Activated T-helper 1 cell treated with anti-CD3 and anti-CD28 coated beads, Interleukin-12 subunit alpha, Interleukin-12 subunit beta, Interleukin-2, Interleukin-4 antibody, amounts not matched to agents 30 ng/mL and 10 ng/mL and 1 ng/mL, durations not matched to agents 14 hours and 24 hours and 36 hours (primary cell): ENCODE measurements at places on chromosomes 6 and 20. TPM values are rescaled to one million over a fixed set of nuclear protein-coding genes. Genes with fewer than 3 reads are reported as not detected.

- no peak for DNase-seq
These were observed 9.0 kb downstream of the C20orf203 start for GRCh38 chr20:32664678-32665159.

GRCh38 chr20:41398408-41398807, 31.8 kb upstream of the EMILIN3 start:
- DNase-seq: no peak

DNA sequence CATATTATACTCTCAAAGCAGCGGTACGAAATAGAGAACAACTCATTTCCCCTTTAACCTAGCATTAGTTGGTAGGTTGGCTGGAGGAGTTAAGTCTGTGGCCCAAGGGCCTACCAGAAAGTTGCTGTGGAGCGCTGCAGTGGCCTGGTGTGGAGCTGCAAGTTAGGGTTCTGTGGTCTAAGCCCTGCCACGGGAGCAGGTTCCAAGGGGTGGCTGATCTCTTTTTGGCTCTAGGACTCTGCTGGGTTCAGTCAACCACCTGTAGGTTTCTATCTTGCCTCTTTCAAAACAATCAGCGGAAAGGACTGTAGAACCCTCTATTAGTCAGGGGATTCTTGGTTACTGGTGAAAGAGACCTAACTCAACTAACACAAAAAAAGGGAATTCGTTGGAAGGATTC, 54.5 kb upstream of the TULP4 start:
- DNase-seq: no peak

DNA sequence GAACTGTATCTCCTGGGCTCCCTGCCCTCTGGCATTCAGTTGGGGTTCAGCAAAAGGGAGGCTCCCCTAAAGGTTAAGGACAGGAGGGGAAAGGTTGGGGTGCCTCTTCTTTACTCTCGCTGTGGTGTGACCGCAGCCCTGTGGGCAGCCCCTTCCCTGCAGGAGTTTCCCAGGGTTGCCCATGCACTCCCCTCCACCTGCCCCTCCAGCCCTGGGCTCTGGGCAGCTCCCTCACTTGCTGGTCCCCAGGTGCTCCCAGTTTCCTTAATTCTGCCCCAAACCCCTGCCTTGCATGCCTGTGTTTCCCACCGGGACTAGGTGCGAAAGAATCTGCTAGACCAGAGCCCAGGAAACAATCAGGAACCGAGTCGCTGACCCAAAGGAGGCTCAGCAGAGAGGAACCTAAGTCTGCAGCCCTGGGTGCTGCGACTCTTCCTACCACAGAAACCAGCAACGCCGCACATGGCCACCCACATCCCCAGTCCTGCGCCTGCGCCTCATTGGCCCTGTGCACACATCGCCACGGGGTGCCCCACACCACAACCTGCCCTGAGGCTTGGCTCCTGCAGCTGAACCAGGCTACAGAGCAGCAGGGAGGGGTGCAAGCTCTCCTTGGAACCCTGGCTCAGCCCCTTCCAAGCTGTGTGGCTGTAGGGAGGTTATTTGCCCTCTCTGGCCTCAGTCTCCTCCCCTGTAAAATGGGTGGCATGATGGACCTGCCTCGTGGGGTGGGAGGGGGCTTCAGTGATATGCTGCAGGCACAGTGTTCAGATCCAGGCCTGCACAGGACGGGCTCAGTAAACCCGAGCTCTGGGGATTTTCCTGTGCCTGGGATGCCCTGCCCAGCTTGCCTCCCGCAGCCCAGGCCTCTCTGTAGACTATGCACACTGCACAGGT, 487.6 kb downstream of the PREX1 start:
- DNase-seq: no peak

GRCh38 chr6:16135066-16135465, 6.2 kb downstream of the MYLIP start:
- DNase-seq: no peak

DNA sequence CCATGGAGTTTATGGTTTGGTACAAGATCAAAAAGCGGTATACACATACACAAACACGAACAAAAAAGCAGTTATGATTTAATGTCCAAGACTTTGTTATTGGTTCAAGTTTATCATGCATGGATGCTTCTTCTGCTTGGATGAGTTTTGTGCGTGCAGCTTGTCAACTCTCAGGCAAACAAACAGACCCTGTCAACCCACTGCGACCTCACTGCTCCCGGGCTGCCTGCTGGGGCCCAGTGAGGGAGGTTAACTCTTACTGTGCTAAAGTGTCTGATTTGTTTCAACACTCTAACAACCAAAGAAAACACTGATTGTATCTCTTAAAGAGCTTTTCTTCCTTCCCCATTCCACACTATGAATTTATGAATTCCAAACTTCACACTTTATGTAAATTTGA, 26.8 kb upstream of the DDR1 start:
- no peak for DNase-seq

- no peak for DNase-seq
These were observed 56.8 kb upstream of the MPC1 start for GRCh38 chr6:166439366-166440091.

DNA sequence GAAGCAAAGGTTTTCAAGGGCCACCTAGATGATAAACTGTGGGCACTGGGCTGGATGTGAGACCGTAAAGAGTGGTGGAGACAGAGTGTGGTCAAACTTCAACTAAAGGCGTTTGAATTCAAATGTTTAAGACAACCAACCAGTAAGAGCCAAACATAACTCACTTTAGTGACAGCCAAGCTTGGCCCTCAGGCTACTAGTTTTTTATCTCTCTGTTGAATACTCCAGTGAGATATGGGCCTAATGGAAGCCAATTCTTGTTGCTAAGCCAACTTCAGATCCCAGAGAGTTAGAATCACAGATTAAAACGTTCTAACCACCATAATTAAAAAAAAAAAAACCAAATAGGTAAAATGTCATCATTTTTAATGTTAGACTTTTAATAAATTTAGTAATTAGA, 57.3 kb downstream of the TRMT6 start:
- no peak for DNase-seq

RWDD2A gene
- 0.98 and 1.3 TPM in 2 replicates for total RNA-seq

PRDM13 gene
- 0.15 TPM in 1 of 2 replicates, not detected in the other for total RNA-seq

RBL1 gene
- 49.2 and 53.7 TPM in 2 replicates for total RNA-seq

SYCP2 gene
- 4.8 and 5.1 TPM in 2 replicates for total RNA-seq

HEY2 gene
- total RNA-seq: not detected in 2 replicates
